ENCODE measurements at places on chromosomes 12 and 14.

GRCh38 chr12:110744151-110744571, 1.5 kb upstream of the PPP1CC start:
- DNase-seq, result no peak

GRCh38 chr14:68584786-68585185, 208.1 kb downstream of the ZFP36L1 start:
- DNase-seq, result no peak

GRCh38 chr12:15644700-15645099, 144.5 kb downstream of the EPS8 start:
- no peak for DNase-seq

DNA sequence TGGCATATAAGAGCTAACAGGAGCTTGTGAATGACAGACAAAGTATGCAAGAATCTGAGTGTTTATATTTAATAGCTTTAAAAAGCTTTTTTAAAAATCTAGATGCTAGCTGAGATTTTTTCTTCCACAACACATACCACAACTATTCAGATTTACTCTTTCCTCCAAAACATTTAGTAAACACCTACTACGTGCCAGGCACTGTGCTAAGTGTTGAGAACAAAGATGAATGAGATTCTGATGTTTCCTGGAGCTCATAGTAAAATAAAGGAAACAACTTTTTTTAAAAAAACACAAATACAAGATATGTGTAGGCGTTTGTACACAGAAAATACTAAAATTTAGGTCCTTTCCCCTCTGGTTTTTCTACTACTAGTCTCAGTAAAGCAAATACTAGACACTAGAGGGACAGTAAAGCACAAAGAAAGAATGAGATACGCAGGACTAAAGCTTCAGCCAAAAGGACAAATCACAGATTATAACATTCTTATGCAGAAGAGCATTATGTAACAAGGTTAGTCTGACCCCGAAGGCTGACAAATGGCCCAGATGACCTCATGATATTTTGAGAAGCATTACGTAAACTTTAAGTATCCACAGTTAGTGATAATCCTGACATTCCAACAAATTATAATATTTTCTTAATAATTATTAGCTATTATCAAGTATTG, 78.6 kb upstream of the PAWR start:
- no peak for DNase-seq

Measured in stimulated activated CD4-positive, alpha-beta T cell treated with anti-CD3 and anti-CD28 coated beads, Interleukin-2, amount 100 ng/mL, for 48 hours (primary cell).